ENCODE measurements at places on chromosomes 6 and 20. TPM values are rescaled to one million over a fixed set of nuclear protein-coding genes. Genes with fewer than 3 reads are reported as not detected.

Gene MGME1
- 31.7 TPM for total RNA-seq

Gene TRERF1
- 4.7 TPM for total RNA-seq

Gene FOXP4
- total RNA-seq: 41.3 TPM

DNA sequence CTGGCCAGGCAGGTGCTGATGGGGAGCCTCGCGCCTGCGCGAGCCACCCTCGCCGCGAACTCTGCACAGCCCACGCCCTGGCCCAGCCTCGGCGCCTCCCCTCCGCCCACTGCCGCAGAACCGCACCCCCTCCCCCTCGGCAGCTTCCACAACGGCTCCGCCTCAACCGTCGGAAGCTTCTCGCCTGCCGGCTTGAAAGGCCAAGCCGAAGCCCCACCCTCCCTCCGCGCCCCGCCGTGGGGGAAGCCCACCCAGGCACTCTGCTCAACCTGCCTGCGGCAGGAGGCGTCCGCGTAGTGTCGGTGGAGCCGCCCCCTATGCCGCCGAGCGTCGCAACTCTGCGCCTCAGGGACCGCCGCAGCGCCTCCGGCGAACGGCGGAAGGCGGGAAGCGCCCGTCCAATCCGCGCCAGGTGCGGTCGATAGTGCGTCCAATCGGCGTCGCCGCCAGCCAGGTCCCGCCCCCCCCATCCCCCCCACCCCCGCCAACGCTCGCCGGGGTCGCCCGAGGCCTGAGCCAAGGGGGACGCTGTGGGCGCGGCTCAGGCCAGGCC, at the start of gene SYCP2:
Gene SYCP2, minus strand, starts transcription at position 342 of the 553 bp plus-strand sequence. CDS start 11,224 bp downstream, outside the sequence.
- no peak for DNase-seq
- H3K36me3 ChIP-seq: no peaks in the 10 kb centered on the region
- no peak within 1 kb of the TSS for H3K27ac ChIP-seq
- peaks cover 2% of the 10 kb centered on the region for H3K27me3 ChIP-seq
- peak within 1 kb of the TSS; percentile 74 for H3K4me3 ChIP-seq

DNA sequence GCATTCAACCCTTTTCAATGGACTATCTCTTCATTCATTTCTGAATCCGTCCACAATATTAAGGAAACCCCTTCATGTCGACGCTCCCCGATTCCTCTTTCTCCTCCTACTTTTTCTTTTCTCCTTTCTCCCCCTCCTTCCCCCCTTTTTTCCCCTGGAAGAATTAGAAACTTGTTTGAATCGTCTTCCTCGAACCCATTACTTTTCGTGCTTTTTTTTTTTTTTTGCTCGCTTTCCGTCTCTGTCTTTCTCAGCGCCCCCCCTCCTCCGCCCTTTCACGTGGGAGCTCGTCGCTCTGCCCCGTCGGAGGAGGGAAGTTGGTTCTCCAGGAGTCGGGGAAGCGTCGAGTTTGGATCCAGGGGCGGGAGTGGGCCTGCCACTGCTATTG, 2.3 kb upstream of the NKX2-2 start:
- no peak overlapping the region for H3K27ac ChIP-seq
- H3K4me3 ChIP-seq: peak overlapping the region; percentile 65
- H3K4me1 ChIP-seq: peaks cover 16% of the 10 kb centered on the region
- DNase-seq: no peak
- peaks cover 97% of the 10 kb centered on the region for H3K27me3 ChIP-seq

DNA sequence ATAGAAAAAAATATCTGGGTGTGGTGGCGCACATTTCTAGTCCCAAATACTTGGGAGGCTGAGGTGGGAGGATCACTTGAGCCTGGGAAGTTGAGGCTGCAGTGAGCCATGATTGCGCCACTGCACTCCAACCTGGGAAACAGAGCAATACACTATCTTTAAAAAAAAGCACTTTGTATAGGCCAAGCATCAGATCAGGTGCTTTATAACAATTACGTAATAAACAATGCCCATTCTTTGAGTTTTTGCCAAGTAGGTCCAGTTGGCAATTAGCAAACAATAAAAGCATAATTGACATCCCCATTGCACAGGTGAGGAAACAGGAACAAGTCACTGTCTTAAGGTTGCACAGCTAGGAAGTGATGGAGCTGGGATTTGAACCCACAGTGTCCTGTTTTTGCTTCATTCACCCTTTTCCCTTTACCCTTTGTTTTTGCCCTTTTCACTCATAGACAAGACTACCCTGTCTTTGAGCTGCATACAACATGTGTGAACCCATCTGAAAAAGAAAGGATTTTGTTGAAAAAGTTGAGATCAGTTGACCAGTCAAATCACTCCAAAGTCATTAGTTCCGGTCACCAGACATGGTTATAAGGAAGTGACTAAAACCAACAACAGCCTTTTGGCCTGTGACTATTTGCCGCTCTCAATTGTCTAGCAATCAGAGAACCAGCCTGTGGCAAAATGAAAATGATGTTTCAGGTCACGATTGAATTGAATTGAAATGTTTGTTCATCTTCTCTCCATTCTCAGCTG, 303.6 kb downstream of the TFAP2C start:
- no peak for DNase-seq
- no peak overlapping the region for H3K27ac ChIP-seq
- no peak overlapping the region for H3K4me3 ChIP-seq
- H3K4me1 ChIP-seq: no peaks in the 10 kb centered on the region
- no peaks in the 10 kb centered on the region for H3K36me3 ChIP-seq

GRCh38 chr6:131383421-131384411, 189.3 kb upstream of the ARG1 start:
- H3K4me1 ChIP-seq: peaks cover 7% of the 10 kb centered on the region
- peak overlapping the region; percentile 54 for H3K27ac ChIP-seq

- H3K4me1 ChIP-seq: peaks cover 7% of the 10 kb centered on the region
- H3K36me3 ChIP-seq: peaks cover 13% of the 10 kb centered on the region
- no peaks in the 10 kb centered on the region for H3K27me3 ChIP-seq
Observed at GRCh38 chr6:33768644-33769120, 20.2 kb downstream of the LEMD2 start.

DNA sequence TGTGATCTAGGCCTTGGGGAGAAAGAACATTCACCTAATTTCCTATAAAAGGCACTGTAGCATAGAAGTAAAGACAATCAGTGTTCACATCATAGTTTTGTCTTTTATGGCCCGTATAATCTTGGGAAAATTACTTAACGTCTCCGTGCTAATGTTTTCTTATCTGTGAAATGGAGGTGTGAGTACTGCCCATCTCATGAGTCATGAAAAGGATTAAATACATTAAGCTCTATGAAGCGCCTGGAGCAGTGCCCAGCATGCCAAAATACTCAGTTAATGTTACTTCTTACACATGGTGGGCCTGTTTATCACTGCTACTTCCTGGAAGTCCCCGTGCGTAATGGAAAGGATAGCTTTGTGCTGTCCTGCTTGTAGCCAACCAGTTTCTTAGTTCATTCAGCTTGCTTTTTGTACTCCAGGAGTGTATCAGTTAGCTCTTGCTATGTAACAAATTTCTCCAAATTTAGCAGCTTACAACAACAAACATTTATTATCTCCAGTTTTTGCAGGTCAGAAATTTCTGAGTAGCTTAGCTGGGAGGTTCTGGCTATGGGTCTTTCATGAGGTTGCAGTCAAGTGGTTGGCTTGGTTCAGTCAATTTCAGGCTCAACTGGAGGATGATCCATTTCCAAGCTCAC, 103.6 kb upstream of the BMP2 start:
- H3K27ac ChIP-seq: no peak overlapping the region
- H3K27me3 ChIP-seq: no peaks in the 10 kb centered on the region
- H3K4me1 ChIP-seq: peaks cover 14% of the 10 kb centered on the region
- H3K36me3 ChIP-seq: no peaks in the 10 kb centered on the region
- H3K4me3 ChIP-seq: peak overlapping the region; percentile 28
- no peak for DNase-seq

GRCh38 chr20:58147628-58148370, 80.7 kb downstream of the ANKRD60 start:
- H3K27me3 ChIP-seq: no peaks in the 10 kb centered on the region
- DNase-seq: peak; percentile 57
- no peak overlapping the region for H3K4me3 ChIP-seq

DNA sequence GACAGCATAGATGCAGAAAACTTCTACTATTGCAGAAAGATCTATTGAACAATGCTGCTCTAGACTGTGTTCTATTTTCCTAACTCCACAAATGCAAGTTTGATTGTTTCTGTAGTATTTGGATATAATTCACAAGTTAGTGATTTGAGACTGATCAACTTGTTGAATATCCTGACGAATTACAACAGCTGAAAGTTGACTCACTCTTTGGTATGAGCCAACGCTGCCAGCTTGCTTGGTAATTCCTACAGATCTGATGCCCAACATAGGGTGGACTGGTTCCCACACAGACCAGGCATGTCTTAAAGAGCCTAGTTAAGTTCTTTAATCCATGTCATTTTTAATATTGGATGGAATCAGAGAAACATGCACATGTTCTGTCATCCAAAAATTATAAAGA, 231.0 kb upstream of the RAB32 start:
- no peak overlapping the region for H3K27ac ChIP-seq
- no peaks in the 10 kb centered on the region for H3K36me3 ChIP-seq
- no peaks in the 10 kb centered on the region for H3K27me3 ChIP-seq

DNA sequence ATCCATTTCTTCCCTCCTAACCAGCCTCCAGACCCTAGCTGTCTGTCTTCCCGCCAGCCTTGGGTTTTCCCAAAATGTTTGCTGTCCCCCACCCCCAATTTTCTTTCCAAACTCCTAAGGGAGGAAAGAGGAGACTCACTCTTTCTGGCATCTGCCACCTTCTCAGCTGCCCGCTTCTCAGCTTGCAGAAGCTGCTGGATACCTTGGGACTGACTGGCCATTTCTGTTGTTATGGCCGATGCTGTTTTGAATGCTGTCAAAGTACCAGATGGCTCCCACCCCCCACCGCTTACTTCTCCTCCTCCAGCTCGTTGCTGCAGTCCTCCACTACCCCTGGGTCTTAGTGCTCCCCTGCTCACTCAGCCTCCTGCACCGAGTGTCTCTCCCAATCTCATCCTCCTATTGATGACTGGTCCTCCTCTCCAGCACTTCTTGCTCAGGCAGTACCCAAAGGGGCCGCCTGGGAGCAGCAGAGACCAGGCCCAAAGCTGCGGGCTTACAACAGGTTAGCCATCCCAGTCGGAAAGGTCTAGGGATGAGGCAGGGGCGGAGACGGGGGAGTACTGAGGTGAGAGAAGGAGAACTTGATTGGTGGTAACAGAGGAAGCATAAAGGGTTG, at the start of gene ATP6V1G2:
Gene ATP6V1G2, minus strand, starts transcription at position 270 of the 619 bp plus-strand sequence. Its CDS starts 49 bp downstream, at position 221.
- H3K4me1 ChIP-seq: peaks cover 5% of the 10 kb centered on the region
- peak within 1 kb of the TSS; percentile 77 for H3K4me3 ChIP-seq
- DNase-seq: peak; percentile 100
- no peaks in the 10 kb centered on the region for H3K27me3 ChIP-seq
- peaks cover 23% of the 10 kb centered on the region for H3K36me3 ChIP-seq

GRCh38 chr6:121780325-121781321, 345.2 kb downstream of the GJA1 start:
- H3K4me1 ChIP-seq: no peaks in the 10 kb centered on the region
- no peak overlapping the region for H3K27ac ChIP-seq
- no peaks in the 10 kb centered on the region for H3K36me3 ChIP-seq
- no peak overlapping the region for H3K4me3 ChIP-seq
- peak; percentile 53 for DNase-seq

All from endodermal cell (in vitro differentiated cells).